ENCODE measurements at places on chromosomes 6 and 20.

GRCh38 chr6:48048451-48049146 is 62.4 kb downstream of the PTCHD4 start:
- no peak for DNase-seq

DNA sequence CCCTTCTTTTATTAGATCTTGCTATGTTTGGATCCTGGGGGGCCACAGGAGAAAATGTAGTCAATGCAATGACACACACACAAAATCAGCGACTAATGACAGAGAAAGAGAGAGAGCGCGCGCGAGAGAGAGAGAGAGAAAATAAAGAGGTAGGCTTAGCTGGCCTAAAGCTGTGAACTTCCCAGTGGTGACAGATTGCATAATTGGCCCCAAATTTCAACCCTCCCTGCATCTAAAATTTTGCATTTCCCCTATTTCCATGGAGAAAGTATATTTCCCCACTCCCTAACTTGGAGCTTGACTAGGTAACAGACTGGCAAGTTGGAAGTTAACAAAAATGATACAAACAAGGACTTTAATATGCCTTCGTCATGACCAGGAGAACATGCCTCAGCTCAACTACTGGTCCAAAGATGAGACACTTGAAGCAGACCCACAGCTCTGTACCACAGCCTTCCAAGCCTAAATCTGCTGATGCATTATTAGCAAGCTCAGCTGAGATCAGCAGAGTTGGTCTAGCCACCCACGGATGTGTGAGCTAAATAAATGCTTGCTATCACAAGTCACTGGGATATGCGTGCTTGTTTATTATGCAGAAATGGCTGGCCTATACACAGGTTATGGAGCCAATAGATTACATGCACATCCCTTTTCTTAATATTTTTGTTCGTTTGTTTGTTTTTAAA is 118.1 kb upstream of the PRDM1 start:
- no peak for DNase-seq

GRCh38 chr20:20235681-20236080 is 132.2 kb upstream of the INSM1 start:
- no peak for DNase-seq

- DNase-seq: peak; percentile 9
Observed at GRCh38 chr6:10510592-10511367, 10.4 kb upstream of the GCNT2 start.

DNA sequence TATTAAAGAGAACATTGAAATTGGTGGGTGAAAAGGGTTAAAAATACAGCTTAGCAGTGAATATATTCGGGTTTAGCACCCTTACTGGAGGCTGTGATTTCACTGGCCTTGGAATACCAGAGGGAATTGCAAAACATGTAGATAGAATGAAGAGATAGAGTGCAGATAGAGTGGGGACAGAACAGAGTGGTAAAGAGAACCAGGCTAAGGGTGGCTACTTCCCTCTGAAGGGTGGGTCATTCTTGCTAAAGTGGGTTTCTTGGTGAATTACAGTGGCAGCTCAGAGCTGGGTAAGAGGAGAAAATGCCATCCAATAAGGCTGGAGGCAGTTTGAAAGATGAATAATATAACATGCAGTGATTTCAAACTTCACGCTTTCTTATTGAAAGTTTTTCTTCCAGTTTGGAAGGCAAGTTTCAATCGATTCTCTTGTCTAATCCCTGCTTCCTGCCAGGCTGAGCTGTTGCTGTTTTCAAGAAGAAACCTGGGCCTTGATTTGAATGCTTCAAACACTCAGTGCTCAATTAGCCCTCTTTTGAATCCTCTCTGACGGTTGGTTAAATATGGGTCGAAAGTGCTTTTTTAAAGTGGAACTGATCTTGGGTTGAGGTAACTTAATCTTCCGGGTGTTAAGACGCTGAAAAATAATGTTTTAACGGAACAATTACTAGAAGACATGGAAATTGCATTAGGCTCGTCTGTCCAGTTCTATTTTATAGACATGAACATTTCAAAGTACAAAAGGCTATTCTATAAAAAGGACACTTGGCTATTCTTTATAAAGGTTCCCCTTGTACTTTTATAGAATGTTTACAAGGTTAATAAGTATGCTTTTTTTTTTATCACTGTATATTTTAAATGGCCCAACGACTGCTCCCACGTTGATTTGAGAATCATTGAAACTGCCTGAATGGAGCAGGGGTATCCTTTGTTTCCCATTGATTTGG is 203.3 kb downstream of the BCAS1 start:
- peak; percentile 35 for DNase-seq

- DNase-seq: no peak
Observed at GRCh38 chr6:63213325-63213724, 2.1 kb downstream of the FKBP1C start.
